ENCODE measurements at places on chromosomes 3 and 15.
A peak's percentile ranks its signal among the peaks of the same experiment; 100 is the strongest.

DNA sequence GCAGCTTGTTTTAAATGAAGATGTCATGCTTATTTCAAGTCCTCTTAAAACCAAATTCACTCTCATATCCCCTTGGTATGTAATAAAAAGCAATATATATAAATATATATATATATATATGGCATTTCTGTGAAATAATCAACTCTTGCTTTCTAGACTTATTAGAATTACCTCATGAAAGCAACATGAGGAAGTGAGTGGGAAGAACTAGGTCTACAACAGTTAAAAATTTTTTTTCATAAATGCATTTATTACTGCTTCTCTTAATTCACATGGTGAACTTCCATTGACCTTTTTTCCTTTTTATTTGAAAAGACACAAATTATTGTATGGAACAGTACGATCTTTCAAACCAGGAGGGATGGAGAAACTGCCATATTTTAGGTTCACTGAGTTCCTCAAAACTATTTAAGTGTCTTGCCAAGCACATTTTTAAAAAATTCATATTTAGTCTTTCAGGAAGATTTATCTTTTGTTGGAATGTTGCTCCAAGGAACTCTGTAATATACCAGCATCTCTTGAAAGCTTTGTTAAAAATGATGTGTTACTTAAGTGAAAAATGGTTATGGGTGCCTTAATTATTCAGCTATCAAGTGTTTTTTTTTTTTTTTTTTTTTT, 185.2 kb downstream of the GHSR start:
- no peak for DNase-seq

- DNase-seq, result no peak
Measured at GRCh38 chr15:56934269-56934668, 15.8 kb downstream of the TCF12 start.

DNA sequence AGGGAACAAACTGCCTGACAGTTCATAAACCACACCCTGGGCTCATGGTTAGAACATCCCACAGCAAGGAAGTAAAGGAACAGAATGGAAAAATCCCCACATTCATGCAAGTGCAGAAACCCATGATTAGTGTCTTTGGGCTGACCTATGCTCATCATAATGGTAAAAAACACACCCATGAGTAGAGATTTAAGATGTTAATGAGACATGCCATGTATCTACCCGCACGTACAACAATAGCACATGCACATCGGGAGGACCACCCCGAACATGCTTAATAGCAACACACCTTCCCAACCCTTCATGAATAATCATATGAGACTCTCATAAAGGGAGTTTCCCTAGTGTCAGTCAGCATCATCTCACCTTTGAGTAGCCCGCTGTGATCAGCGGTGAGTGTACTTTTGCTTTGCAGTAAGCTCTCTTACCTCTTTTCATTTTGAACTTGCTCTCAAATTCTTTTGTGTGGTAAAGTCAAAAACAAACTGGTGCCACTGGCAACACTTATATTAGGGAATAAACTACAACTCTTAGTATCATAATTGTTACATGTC, 23.2 kb downstream of the ZBED2 start:
- no peak for DNase-seq

DNA sequence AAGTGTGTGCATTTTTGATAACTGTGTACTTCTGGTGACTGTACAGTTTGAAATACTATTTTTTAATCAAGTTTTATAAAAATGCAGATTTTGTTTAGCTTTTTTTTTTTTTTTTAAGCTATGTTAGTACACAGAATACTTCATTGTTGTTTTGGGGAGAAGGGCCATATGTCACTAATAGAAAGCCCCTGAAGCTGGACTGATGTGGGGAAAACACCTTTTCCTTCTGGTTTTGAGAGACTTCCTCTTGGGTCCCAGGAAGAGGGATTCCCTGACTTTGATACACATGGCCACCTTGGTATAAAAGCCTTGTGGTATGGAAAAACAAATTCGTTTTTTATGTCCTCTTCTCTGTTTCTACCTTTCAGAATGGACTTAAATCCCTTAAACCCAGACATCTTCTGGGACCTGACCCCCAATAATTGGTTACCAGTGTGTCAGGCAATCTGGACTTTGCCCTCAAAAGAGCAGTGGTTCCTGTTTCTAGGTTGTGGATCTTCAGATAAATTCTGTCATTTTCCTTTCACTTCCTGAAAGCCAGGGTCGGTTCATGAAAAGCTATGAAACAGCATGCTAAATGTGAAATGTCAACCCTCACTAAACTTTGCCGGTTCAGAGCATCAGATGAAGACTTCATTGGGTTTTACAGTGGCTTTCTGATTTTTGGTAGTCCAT, 31.1 kb upstream of the BLOC1S6 start:
- DNase-seq, result no peak

DNA sequence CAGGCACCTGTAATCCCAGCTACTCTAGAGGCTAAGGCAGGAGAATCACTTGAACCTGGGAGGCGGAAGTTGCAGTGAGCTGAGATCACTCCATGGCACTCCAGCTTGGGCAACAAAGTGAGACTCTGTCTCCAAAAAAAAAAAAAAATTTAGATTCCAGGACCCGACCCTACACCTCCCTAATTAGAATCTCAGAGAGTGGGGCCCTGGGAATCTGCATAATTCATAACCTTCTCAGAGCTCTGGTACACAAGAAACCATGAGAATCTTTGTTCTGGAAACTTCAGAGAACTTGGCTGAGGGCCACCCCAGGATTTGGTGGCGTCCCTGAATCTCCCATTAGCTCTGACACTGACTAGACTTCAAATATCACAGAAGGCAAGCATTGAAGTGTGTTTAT, 31.5 kb downstream of the B3GNT5 start:
- DNase-seq, result no peak

DNA sequence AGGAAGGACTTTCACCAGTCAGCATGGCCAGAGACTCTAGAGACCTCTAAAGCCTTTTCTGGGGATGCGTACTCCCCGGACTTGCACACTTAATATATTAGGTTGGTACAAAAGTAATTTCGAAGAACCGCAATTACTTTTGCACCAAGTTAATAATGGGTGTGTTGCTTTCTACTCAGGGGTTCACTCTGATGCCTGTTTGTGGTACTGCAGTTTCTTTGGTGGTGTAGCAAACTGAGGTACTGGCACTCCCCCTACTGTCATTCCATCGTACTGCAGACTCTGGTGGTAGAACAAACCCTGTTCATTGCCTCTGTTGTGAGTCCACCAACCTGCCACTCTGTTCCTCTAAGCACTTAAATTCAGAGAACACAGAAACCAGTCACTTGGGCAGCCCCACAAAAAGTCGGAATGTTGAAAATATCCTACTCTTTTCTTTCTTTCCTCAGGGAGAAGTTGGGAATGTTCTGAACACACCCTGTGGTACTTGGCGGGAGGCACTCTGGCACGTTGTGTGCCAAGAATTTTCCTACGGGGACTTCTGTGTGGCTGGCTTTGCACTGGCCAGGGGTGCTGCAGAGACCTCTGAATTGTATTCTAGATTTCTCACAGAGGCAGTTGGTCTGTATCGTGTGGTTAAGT, 46.3 kb downstream of the GABRG3 start:
- DNase-seq, result peak; percentile 13

DNA sequence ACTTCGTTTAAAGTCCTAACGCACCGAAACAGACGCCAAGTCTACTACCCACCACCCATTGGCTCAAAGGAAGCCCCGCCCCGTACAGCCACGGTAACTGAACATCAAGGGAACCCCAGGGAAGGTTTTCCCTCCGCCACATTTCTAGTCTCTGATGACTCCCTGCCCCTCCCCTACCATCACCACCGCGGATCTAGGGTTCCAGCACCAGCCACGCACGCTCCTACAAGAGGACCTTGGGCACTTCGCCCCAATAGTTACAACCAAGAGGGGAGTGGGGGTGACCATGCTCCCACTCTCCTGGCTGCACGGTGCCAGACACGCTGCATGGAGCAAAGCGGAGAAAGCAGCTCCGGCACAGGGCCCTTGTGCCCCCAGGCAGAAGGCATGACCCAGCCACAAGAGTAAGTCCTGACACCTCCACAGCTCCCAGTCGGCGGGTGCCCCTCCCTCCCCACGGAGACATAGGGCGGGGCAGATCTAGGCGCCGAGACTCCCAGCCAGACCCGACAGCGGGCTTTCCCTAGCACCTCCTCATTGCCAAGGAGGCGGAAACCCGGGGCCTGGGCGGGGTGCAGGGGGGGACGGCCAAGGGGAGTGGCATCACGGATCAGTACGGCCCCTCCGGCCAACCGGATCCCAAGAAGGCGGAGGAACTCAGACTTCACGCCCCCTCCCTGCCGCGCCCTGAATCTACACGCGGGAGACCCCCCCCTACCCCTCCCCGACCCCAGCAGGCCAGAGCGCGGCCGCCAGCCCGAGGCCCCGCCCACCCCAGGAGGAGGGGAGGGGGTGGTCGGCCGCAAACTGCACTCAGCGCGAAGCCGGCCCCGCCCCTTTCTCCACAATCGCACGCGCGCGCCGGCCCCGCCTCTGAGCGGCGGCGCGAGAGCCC, 936 bp downstream of the SIN3A start:
- DNase-seq, result peak; percentile 95

DNA sequence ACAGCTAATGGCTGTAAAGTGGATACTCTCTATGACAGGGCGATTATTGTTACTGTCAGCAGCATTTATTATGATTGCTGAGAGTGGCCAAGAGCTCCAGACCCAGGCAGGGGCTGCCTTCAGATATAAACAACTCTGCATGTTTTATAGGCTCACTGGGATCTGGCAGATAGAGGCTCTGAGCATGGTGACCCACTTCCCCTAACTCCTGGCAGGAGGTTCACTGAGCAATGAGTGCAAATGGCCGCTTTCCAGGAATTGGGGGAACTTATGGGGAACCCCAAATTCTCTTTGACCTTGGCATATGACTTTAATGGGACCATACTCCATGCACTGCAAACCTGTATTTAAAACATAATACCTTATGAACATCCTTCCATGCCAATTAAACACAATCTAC, 59.0 kb downstream of the SCN5A start:
- no peak for DNase-seq

- DNase-seq, result no peak
Measured at GRCh38 chr15:53910236-53910849, 67.9 kb upstream of the UNC13C start.

DNA sequence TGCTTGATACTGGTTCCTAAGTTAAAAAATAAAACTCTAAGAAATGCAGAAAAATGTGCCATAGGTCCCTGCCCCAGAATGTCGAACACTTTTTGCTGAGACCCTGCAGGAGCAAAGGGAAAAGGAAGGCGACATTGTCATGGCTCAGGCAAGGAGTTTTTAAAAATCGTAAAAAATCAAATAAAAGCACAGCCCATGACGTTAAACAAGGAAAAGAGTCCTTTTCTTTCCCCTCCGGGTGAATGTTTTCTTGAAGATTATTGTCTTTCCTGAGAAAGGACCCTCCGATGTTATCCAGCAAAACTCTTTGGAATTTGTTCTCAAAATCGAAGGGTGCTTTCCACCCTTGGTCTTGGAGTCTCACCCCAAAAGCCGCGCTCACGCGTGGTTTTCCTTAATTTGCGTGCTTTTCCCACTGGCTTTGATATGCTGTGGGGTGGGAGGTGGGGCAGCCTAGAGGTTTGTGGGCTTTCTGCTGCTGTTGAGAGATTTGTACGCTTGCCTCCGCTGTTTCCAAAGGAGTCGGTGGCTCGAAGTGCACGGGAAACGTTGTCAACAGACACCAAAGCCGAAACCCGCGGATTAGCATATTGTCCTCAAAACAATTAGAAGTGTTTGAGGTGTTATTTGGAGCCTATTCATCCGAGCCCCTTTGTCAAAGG, 2.9 kb downstream of the SOX14 start:
- no peak for DNase-seq

DNA sequence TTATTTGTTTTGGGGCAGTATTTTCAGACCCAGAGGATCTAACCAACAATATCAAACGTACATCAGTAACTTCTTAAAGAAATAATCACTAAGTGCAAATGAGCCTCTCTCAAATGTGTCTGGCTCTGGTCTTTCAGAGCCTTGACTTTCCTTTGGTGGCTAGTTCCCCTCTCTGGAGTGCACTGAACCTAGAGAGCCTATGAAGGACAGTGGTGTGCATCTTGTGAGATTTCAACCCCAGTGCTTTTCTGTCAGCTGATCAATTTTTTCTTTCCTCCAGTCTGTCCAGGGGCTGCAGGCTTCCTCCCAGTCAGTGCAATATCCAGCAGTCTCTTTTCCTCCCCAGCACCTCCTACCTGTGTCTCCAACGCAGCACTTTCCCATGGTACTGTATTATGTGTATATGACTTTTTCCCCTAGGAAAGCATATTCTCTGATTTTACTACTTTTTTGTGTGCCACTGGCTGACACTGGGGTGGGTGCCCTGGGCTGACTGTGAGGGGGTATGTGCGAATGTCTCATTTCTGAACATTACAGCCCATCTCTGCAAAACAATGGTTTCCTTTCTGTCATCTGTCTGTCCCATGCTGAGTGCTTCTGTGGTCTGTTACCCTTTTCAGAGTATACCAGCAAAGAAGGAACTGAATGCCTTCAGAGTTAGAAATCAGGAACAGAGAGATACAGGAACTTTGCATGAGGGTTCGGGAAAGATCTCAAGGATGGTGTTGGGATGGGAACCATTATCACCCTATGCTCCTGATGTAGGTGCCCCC, 98.8 kb downstream of the ARPP21 start:
- no peak for DNase-seq

GRCh38 chr15:101437209-101437608, 52.3 kb downstream of the PCSK6 start:
- DNase-seq, result no peak

DNA sequence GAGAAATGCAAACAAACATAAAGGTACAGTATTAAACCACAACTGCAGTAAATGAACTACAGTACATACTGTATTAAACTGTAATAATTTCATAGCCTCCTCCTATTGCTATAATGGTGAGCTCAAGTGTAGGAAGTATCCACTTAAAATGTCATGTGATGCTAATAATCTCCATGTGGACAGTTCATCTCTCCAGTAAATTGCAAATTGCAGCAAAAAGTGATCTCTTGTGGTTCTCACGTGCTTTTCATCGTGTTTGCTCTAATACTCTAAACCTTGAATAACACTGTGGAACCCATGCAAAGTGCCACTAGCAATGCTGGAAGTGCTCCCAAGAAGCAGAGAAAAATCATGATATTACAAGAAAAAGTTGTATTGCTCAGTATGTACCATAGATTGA, 9.2 kb upstream of the FNDC3B start:
- DNase-seq, result no peak

DNA sequence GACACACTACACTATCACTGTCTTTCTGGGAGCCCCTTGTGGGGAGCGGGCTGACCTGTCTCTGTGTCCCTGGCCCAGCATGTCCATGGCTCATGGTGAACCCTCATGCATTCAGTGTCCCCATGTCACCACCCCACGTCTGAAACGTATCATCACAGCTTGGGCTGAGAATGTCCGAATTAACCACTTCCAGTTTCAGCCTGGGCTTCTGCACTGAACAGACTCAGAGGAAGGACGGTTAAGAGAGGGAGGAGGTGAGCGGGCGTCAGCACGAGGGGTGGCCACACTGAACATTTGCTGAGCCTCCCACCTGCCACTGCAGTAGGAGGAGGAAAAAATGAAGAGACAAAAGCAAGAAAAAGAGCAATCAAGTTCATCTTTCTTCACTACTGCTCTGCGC, 30.5 kb downstream of the ATP2B2 start:
- DNase-seq, result no peak

GRCh38 chr3:52779011-52779836, 1.8 kb downstream of the ITIH1 start:
- no peak for DNase-seq

GRCh38 chr3:8436661-8437287, 64.8 kb upstream of the LMCD1 start:
- DNase-seq, result no peak

Data from activated T-cell treated with anti-CD3 and anti-CD28 coated beads for 48 hours (primary cell).